ENCODE measurements at places on chromosomes 13 and 19.

- DNase-seq = no peak
Measured at GRCh38 chr13:96551546-96551945, 442.7 kb downstream of the OXGR1 start.

- DNase-seq = no peak
Measured at GRCh38 chr13:79090552-79091124, 315.4 kb downstream of the RBM26 start.

DNA sequence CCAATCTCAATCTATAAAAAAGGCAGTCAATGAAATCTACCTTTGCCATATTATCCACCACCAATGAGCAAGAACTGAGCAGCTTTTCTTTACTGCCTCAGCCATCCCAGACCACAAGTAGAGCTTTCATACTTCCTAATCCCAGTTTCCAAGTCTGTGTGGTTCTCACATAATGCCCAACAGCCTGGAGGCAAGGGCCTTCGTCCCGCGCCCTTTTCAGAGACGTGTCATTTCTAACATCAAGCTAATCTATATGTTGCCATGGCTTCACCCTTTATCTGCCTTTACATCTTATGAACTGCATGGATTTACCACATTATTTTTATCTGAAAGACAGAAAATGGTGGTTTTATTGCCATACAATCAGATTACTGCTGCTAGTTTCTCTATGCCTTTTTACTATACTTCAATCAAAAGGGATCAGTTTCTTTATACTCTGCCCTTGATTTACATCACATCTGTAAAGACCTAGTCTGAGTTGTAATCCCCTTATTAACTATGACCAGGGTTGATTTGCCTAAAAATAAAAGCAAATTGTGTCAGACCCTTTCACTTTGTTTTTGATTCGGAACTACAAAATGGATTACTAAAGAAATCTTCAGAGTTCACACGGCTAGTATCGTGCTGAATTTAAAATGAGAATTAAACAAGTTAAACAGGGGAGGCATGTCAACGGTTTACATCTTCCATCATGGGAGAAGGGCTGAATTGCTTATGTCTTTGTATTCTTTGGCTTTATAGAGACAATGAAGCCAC, 5.9 kb downstream of the EFNB2 start:
- no peak for DNase-seq

- peak; percentile 42 for DNase-seq
Measured at GRCh38 chr19:17797424-17798201, 2.7 kb downstream of the B3GNT3 start.

DNA sequence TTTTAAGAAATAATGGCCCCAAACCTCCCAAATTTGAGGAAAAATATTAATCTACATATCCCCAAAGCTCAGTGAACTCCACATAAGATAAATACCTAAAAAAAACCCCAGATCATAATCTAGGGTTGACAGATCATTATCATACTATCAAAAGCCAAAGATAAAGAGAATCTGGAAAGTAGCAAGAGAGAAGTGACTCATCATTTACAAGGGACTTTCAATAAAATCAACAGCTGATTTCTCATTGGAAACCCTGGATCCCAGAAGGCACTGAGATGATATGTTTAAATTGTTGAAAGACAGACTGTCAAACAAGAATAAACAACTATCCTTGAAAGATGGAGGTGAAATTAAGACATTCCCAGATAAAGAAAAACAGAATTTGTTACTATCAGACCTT, 199.3 kb downstream of the KCNRG start:
- no peak for DNase-seq
